Stimulated activated CD8-positive, alpha-beta memory T cell treated with anti-CD3 and anti-CD28 coated beads, Interleukin-4, amount 100 ng/mL, for 1 hour (primary cell): ENCODE measurements at places on chromosomes 6 and 20.

DNA sequence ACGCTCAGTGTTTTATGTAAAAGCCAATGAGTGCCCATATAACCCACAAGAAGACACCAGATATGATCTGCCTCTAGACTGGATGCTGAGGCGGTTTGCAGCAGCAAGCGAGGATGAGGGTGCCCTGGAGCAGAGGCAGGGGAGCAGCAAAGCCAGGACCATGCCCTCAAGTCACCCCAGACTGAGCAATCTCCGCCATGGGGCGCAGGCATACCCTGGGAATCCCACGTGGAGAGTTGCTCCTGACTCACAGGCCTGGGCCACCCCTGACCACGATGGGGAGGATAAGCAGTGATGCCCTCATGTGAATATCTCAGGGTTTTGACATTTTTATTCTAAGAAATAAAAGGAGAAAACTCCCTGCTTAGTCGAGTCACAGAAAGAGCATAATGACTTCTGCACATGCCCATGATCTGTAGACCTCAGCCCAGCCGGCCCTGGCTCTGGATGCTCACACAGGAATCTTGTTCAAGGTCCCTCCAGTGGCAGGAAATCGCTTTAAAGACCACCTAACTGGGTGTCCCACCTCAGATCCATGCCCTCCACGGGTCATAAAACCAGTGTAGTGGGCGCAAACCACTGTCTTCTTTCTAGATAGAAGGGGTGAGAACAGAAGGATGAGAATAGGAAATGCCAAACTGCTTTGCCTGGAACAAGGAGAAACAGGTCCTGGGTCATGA, 138.3 kb upstream of the SNX9 start:
- no peak for DNase-seq

DNA sequence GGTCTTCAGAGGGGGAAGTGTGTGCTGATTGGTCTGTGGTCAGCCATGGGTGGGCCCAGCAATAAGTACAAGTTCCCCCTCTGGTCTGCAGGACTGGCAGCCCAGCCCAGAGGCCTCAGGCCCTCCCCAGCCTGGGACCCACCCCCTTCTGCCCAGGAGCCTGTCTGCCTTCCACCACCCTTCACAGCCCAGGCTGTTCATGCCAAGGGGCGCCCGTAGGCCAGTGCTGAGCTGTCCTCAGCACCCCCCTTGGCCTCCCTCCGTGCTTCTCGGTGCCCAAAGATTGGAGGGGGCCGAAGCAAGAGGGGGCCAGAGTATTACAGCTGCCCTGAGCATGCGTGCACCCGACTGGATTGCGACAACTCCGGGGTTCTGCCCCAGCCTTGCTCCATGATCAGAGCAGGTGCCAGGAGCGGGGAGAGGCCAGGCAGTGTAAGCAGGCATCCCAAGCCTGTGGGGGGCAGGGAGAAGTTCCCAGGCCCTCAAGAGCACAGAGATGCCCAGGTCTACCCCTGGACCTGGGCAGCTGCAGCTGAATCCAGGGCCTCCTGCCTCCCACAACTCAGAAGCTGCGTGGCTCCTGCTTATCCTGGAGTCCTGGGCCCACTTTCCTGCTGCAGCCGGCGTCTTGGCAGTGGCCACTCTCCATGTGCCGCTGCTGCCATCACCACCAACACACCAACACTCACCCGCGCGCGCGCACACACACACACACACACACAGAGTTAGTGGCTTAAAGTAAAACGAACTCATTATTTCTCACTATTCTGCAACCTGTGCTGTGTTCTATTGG, 33.3 kb downstream of the CST9L start:
- no peak for DNase-seq

GRCh38 chr20:61803915-61804751, 261.5 kb downstream of the TAF4 start:
- DNase-seq = no peak

DNA sequence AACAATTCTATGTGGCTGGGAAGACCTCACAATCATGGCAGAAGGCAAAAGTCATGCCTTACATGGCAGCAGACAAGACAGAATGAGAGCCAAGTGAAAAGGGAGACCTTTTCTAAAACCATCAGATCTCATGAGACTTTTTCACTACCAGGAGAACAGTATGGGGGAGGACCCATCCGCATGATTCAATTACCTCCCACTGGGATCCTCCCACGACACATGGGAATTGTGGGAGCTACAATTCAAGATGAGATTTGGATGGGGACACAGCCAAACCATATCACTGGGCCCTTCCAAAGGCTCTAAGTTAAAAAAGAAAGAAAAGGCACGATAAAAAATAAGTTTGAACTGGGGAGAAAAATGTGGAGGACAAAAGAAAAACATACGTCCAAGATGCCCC, 406.9 kb upstream of the CDH4 start:
- no peak for DNase-seq

DNA sequence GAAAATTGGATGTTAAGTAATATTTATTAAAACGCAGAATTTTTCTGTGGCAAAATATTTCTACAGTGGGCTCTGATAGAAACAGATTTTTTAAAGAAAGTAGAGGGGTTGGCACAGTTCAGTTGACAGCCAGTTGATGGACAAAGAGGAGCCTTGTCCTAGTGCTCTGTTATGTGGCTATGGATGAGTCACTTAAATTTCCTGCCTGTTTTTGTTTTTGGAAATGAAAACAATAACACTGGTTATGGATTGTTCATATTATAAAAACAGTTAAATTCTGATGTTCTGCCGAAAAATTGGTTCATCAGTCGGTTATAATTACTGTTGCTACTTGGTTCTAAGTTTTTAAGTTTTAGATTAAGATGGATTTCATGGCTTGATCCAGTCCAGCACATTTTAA, 42.8 kb downstream of the MYO6 start:
- no peak for DNase-seq
